ENCODE measurements at places on chromosomes 1 and 21. TPM values are rescaled to one million over a fixed set of nuclear protein-coding genes. Genes with fewer than 3 reads are reported as not detected.

Gene CORT
- total RNA-seq, result not detected

Gene S100A5
- total RNA-seq, result not detected

Gene GPR52
- total RNA-seq, result 1.2 TPM

Gene KCNJ9
- not detected for total RNA-seq

Gene S100B
- 3.5 TPM for total RNA-seq

Gene CEPT1
- total RNA-seq, result 14.4 TPM

Gene CSF3R
- total RNA-seq, result 6.4 TPM

Gene LPAR3
- total RNA-seq, result 20.4 TPM

Gene CA6
- not detected for total RNA-seq

Gene RXFP4
- total RNA-seq, result not detected

Gene TLCD4
- total RNA-seq, result 59.6 TPM

Gene ZNF695
- total RNA-seq, result not detected

Gene CRYAA
- not detected for total RNA-seq

Gene DNASE2B
- not detected for total RNA-seq

Gene CRP
- total RNA-seq, result not detected

Gene STPG1
- 4.9 TPM for total RNA-seq

Gene OR2W3
- not detected for total RNA-seq

Gene OR2T11
- not detected for total RNA-seq

Gene RCAN3
- total RNA-seq, result 6.4 TPM

Gene S1PR1
- total RNA-seq, result 58.1 TPM

Gene KCNA3
- total RNA-seq, result 0.47 TPM

Gene TRABD2B
- total RNA-seq, result 0.92 TPM

Gene TAF12
- 31.4 TPM for total RNA-seq

Gene CGN
- total RNA-seq, result 0.92 TPM

Gene PAQR6
- 0.32 TPM for total RNA-seq

Gene TCHH
- total RNA-seq, result 0.02 TPM

Gene MANEAL
- total RNA-seq, result 1.8 TPM

Gene KLHL12
- total RNA-seq, result 18.8 TPM

Gene CD1C
- 0.74 TPM for total RNA-seq

Gene ATAD3B
- total RNA-seq, result 9.5 TPM

Gene ARHGEF10L
- total RNA-seq, result 54.9 TPM

Gene S100A4
- total RNA-seq, result 114 TPM

Gene HAO2
- not detected for total RNA-seq

Gene KIF14
- total RNA-seq, result 0.10 TPM

Gene HSD3B2
- not detected for total RNA-seq

Gene AMPD1
- 0.10 TPM for total RNA-seq

Gene PRR9
- total RNA-seq, result not detected

Gene PROX1
- total RNA-seq, result 95.0 TPM

Gene MMP23B
- 47.9 TPM for total RNA-seq

Gene HES3
- total RNA-seq, result not detected

Gene AK5
- 0.42 TPM for total RNA-seq

Gene PDC
- total RNA-seq, result not detected

Gene LRRC53
- total RNA-seq, result not detected

Gene POFUT2
- 15.7 TPM for total RNA-seq

Gene KRTAP12-2
- not detected for total RNA-seq

Gene ARHGEF16
- total RNA-seq, result 1.7 TPM

Gene LIPI
- not detected for total RNA-seq

Gene CLCA4
- total RNA-seq, result not detected
